Small intestine (tissue), 16 donors: ENCODE measurements at places on chromosomes 12 and 14. TPM values are rescaled to one million over a fixed set of nuclear protein-coding genes. Genes with fewer than 3 reads are reported as not detected.

The ESPL1 gene
- polyA plus RNA-seq = 48.9 TPM

The KTN1 gene
- 103 TPM for polyA plus RNA-seq

DNA sequence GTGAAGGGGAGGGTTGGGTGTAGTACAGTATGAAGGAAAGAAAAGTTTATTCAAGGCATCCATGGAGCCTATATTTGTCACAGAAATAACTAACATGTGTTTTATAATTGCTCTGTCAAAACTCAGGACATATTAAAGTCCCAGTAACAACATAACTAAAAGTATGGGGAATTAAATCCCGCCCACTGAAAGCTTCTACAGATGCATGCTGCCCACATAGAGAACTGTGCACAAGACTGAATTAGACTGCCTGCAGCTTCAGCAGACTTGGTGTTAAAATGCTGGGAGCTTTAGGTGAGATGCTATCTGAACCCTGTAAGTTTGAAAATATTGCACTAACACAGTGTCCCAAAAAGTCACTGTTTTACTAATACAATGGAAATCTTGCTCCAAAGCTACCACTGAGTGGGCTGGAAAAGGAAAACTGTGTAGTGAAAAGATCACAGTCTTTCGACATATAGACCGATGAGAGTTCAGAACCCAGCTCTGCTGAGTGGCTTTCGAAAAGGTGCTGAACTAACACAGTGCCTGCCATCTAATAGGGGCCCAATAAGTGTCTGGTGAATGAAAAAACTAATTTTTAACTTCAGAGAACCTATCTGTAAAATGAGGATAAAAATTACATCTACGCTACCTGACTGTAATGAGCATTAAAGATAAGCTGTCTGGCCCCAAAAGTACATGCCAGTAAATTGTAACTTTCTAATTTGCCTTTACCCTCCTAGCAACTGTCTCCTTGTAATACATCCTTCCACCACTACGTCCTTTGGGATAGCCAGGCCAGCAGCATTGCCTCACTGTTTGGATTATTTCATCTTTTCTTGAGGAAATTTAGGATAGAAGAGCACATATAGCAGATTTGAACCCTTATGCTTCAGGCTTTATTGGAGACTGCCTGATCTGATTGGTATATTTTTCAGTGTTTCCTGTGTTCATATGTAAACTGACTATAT, 237.6 kb downstream of the BCAT1 start:
- H3K4me3 ChIP-seq = no peak overlapping the region
- H3K4me1 ChIP-seq = no peaks in the 10 kb centered on the region
- DNase-seq = no peak
- no peak overlapping the region for H3K27ac ChIP-seq
- H3K27me3 ChIP-seq = no peaks in the 10 kb centered on the region

- H3K36me3 ChIP-seq = no peaks in the 10 kb centered on the region
- no peak overlapping the region for H3K4me3 ChIP-seq
- no peaks in the 10 kb centered on the region for H3K27me3 ChIP-seq
Measured at GRCh38 chr14:87813211-87813610, 179.8 kb downstream of the GALC start.

- H3K4me1 ChIP-seq = peaks cover 8% of the 10 kb centered on the region
- H3K27ac ChIP-seq = no peak overlapping the region
- H3K27me3 ChIP-seq = no peaks in the 10 kb centered on the region
- H3K4me3 ChIP-seq = no peak overlapping the region
- DNase-seq = no peak
Measured at GRCh38 chr14:89325959-89326358, 91.1 kb downstream of the FOXN3 start.

- H3K27me3 ChIP-seq = peaks cover 67% of the 10 kb centered on the region
- H3K27ac ChIP-seq = no peak overlapping the region
- peak overlapping the region; percentile 18 for H3K4me3 ChIP-seq
- peaks cover 16% of the 10 kb centered on the region for H3K4me1 ChIP-seq
Measured at GRCh38 chr12:106583242-106584103, 669 bp downstream of the RFX4 start.
